Gastrocnemius medialis (tissue), 4 donors: ENCODE measurements at places on chromosomes 7 and 10.

- no peak for DNase-seq
Measured at GRCh38 chr10:93431361-93431760, 50.8 kb downstream of the MYOF start.

DNA sequence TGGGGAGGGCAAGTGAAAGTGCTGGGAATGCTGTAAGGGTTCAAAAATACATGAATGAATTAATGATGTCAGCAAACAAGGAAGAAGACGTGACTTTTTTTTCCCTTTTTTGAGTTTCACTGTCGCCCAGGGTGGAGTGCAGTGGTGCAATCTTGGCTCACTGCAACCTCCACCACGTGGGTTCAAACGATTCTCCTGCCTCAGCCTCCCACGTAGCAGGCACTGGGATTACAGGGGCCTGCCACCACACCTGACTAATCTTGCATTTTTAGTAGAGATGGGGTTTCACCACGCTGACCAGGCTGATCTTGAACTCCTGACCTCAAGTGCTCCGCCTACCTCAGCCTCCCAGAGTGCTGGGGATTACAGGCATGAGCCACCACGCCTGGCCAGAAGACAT lies 30.0 kb downstream of the DENND10 start:
- DNase-seq, result peak; percentile 6

DNA sequence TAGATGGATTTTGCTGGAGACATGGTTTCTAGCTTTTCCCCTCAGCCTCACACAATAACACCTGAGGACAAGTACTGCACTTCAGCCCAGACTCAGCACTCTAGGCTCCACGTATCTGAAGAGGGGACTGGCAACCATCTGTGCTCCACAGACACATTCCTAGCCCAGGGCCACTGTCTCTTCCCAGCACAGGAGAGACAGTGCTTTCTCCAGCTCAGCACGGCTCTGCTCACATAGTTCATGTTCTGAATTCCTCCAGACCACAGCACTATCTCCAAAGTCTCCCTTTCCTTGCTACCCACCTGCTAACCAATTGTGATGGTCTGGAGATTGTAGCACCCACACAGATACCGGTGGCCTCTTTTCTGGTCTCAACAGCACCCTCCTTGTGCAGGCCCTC lies 114.5 kb downstream of the HTR7 start:
- DNase-seq, result no peak

DNA sequence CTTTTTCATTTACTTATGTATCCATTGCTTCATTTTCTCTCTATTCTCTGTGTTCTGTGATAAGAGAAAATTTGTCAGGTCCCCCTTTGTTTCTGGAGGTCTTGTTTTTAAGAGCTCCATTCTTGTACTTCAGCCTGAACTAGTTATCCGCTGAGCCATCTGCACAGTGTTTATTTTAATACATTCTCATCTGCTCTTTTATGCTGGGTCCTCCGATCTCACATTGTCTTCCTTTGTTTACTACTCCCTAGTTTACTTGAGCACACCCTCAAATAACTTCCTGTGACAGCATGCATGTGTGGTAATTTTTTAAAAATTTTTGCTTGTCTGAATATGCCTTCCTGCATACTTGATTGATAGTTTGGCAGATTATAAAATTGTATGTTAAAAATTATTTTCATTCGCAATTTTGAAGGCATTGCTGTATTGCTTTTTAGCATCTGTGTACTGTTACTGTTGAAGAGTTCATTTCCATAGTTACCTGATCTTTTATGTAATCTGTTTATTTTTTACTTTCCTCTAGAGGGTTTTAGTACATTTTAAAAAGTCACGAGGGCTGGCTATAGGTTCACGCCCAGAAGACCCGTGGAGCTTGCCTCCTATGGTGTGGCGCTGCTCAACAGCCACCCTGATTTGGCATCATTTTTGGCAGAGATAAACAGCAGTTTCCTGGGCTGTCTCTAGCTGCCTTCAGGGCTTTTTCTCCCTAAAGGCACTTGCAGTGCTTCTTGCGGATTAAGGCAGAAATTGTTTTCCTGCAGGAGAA lies 31.9 kb downstream of the RSBN1L start:
- no peak for DNase-seq

DNA sequence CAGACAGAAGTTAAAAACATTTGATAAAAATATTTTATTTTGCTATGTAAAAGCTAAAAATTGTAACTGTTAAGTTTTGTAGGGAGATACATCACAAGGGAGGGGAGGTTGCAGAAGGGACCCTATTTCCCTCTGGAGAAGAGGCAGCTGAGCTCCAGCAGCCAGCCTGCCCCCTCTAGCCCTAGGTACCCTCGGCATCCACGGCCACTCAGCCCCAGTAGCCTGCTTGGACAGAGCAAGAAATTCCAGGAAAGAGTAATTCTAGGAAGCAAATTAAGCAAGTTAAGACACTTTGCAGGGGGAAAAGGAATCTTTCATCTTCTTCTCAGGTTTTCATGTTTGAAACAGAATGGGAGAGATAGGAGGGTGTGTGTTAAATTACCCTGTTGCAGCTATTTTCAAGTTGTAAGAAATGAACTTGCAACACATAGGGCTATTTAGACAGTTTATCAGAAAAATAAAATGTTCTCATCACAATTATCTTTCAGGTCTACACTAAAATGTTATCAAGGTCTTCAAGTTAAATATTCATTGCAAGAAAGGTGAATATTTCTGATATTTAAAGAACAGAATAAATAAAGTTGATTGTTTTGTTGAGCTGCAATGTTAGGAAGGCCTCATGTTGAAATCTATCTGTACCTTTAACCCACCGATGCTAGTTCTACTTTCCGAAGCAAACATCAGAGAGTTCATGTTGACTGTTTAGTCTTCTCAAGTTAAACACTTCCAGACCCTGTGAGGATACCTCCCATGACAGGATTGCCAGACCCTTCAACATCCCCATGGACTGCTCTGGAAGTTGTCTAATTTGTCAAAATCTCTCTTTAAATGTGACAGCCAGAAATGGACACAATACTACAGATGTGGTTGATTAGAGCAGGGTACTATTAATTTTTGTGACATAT lies 5.5 kb downstream of the SGCE start:
- DNase-seq, result no peak

GRCh38 chr7:72462311-72462710 lies 50.2 kb upstream of the CALN1 start:
- DNase-seq, result no peak

GRCh38 chr7:158143196-158144120 lies 444.2 kb downstream of the PTPRN2 start:
- no peak for DNase-seq

DNA sequence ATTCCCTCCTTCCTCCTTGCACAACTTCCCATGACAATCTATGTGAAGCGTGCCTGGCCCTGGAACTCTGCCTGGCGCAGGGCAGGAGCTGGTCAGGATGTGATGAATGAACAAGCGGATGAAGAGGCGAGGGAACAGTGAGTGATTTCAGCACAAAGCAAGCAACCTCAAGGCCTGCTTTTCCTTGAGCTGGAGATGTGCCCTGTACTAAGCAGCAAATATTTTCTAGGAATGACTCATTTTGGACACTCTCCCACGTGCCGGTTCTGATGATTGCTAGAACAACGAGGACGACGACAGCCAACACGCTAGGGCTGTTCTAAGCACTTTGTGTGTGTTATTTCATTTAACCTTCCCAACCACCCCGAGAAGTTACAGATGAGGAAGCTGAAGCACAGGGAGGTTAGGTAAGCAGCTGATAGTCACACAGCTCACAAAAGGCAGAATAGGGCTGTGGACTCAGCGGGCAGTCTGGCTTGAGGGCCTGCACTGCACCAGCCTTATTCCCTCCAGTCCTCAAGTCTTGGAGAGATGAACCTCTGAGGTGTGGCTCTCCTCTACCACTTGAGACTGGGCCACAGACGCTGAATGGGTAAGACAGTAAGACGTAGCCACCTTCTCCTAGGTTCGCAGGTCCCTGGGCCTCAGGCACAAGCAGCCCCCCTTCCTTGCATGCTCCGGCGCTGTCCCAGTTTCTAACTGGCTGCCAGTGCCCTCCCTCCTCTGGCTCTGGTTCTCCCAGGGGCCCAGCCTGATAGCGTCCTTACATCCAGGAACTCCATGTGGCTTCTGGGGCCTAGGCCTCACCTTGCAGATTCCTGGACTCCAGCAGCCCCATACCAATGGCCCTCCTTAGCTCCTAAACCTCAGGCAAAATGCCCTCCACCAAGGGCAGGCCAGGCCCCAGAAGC lies 59.0 kb downstream of the YKT6 start:
- peak; percentile 72 for DNase-seq

DNA sequence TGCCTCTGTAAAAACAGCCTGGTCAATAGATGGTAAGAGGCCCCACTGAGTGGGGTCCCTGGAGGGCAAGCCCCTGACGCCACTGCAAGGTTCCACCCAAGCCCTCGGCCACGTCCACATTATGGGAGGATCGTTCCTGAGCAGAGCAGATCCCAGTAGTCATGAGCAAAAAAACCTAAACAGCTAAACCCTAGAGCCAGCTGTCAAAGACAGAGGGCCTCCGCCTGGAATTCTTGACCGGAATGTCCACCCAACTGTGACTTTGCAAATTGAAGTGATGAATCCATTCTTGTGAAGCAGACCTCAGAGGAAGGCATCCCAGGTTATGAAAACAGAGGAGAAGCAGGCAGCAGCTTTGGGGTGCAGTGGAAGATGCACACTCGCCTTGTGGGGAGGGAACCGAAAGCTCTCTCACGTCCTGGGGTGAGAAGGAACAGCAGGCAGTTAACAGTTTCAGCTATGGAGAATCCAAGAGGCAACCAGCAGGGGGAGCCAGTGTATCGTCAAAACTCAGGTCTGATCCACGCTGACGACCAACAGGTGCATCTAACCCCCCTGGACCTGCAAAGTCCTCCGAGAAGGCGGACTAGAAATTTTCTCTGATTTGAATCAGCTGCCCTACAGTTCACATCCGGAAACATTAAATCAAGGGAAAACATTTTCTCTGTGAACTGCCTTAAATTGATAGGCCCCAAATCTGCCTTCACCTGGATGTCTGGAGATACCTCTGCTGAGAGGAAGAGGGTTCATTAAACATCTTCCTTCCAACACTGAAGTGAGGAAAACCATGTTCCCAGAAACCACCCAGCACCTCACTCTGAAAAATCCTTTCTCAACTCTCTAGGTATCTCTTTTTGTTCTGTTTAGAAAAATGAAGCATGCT lies 139.1 kb upstream of the PFKP start:
- DNase-seq, result peak; percentile 35

- DNase-seq, result no peak
Measured at GRCh38 chr10:96112531-96112930, 17.6 kb upstream of the ZNF518A start.

- no peak for DNase-seq
Measured at GRCh38 chr7:81256991-81257390, 338.1 kb upstream of the SEMA3C start.

DNA sequence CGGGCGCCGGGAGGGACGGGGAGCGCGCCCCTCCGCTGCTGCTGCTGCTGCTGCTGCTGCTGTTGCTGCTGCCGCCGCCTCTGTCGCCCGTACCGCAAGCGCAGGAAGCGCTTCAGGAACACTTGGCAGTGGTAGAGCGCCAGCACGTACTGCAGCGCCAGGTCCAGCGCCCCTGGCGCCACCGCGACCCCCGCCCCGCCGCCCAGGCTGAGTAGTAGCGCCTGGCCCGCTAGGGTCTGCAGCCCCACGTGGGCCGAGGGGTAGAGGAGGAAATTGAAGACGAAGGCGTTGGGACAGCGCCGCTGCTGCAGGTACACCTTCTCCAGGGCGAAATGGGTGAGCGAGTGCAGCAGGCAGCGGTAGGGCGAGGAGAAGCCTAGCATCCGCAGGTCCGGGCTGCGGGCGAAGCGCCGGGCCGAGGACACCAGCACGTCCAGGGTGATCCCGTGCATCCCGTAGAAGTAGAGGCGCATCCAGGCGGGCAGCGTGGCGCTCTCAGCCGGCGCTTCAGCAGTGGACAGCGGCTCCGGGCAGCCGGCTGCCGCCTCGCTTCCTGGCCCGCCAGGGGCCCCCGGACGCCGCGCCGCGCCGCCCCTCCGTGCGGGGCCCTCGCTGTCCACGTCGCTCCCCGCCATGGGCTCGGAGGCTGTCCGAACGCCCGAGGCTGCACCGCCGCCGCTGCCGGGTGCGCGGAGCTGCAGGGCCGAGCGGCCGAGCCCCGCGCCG lies at the start of gene TMEM229A:
TSS of gene TMEM229A (minus strand) at position 699 of the 726 bp plus-strand sequence. CDS start at position 635, 64 bp downstream.
- no peak for DNase-seq

DNA sequence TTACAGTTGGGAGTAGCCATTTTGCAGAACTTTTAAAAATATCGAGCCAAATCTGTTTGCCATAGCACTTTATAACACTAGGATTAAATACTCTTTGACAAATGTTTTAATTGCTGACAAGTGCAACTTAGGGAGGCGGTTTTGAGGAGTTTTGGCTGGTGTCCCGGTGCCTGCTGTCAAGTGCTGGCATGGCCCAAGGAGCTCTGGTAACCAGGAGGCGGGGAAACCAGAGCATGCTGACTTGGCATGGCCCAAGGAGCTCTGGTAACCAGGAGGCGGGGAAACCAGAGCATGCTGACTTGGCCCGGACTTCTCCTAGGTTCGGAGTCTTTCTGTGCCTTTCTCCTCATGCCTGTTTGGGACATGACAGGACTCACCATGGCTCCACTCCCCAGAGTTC lies 30.8 kb upstream of the ZNF32 start:
- peak; percentile 68 for DNase-seq

DNA sequence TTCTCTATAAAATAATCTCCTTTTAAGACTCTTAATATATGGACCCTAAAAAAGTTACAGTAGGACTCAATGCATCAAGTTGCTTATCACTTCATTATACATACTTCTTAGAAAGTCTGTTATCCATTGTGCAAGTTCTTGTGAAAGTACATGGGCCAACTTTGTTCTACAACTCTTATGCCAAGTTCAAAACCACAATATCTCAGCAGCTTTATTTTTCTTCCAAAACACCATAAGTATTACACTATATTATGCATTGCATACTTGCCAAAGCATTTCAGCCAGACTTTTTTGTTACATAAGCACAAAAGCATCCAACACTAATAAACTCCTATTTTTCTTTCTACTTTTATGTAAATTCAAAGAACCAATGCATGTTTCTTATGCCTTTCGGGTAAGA lies 94.4 kb downstream of the AHR start:
- no peak for DNase-seq

- DNase-seq, result no peak
Measured at GRCh38 chr10:131175891-131176290, 135.6 kb downstream of the TCERG1L start.

DNA sequence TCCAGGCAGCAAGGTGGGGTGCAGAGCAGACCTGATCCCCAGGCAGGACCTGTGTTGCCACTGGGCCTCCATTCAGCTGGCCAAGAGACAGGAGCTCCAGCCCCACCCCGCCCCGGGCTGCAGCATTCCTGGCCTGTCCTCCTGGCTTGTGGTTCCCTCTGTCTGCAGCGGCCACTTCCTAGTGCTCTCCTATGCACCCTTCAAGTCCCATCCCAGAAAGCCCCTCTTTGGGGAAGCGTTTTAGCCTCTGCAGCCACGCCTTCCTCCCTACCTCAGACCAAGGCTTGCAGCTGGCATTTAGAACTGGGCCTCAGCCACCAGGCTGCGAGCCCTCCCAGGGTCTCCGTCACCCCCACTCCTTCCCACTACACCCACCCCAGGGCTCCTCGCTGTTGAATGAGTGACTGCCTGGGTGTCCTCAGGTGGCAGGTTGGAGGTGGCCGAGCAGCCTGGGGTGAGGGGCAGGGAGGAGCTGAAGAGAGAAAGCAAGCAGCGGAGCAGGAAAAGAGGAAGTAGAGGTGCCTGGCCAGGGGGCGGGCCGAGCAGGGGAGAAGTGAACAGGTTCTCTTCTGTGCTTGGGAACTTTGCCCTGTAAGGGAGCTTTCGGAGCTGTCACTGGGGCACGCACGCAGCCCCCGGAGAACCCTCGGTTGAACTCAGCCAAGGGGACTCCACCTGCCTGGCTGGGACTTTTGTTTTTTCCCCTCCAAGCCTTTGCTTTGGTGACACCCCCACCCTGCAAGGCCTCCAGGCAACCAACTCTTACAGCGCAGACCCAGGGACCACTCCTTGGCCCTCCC lies 109.1 kb upstream of the TNRC18 start:
- DNase-seq, result peak; percentile 64

- no peak for DNase-seq
Measured at GRCh38 chr10:68561865-68562649, 1.9 kb downstream of the TET1 start.
